ENCODE measurements at places on chromosomes 3 and 15.

- DNase-seq = no peak
Measured at GRCh38 chr15:35944945-35945585, 399.1 kb upstream of the DPH6 start.

GRCh38 chr3:40901298-40901697 lies 298.0 kb upstream of the CTNNB1 start:
- DNase-seq = no peak

DNA sequence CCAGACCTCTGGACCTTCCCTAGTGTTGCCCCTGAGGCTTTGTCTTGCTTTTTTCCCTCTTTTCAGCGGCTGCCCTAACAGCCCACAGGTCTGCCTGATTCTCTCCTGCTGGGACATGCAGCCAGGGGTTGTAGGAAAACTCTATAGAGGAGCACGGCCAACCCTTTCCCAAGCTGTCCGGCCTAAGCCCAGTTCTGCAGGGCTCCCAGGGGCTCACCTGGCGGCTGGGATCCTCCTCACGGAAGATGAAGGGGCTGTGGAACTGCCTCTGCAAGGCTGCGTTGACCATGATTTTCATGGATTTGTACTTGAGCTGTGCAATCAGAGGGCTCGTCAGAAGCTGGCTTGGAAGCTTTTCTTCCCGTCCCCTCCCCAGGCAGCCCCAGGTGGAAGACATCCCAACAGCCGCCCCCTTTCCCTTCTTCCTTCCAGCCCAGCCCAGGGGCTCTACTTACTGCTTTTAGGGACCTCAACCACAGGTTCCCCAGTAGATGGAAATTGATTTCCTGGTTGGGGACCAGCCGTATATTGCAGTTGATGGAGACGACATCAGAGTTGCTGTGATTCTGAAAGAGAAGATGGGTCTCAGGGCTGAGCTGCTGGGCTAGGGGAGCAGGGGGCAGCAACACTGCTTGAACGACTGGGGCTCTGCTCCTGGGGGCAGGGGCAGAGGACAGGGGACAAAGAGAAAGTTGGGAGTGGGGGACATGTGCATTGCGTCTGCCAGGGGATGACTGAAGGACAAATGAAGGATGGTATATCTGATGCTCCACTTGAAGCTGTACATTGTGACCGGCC lies 29.8 kb downstream of the FEM1B start:
- DNase-seq = no peak

- DNase-seq = no peak
Measured at GRCh38 chr15:57307527-57308169, 68.7 kb upstream of the CGNL1 start.

- no peak for DNase-seq
Measured at GRCh38 chr15:92952458-92952850, 52.3 kb downstream of the CHD2 start.

GRCh38 chr3:50189274-50189673 lies 2.1 kb upstream of the GNAT1 start:
- no peak for DNase-seq

DNA sequence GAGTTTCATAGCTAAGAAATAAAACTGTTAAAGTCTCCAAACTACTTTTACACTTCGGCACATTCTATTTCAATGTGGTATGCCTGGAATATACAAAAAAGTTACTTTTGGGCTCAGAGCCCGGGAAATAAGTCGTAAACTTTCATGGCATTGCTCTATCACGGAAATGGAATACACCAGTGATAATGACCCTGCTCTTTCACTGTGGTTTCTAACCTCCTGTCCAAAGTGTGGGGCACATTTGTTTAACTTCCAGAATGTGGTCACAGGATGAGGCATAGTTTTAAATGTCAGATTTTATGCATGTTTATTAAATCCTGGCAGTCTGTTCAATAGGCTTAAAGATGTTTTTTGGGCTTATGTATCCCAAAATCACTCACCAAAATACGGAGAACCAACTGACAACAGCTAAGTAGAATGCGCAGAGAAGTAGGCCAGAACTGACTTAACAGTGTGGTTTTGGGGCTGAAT lies 5.1 kb downstream of the CXCR6 start:
- DNase-seq = no peak

DNA sequence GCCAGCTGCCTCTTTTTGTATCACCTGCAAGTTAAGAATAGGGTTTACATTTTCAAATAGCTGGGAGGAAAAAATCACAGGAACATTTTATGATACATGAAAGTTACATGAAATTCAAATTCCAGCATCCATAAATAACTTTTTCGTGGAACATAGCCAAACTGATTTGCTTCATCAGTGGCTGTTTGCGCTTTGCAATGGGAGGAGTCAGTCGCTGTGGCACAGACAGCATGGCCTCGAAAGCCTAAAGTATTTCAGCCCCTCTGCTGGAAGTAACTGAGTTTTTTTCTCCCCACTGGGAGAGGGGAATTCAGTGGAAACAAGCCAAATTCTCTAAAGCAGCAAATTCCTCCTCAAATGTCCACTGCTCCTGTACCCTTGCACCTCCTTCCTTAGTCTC lies 271.9 kb downstream of the SUCLG2 start:
- no peak for DNase-seq

- no peak for DNase-seq
Measured at GRCh38 chr15:93417631-93418030, 328.6 kb upstream of the RGMA start.

GRCh38 chr3:169748670-169749069 lies 16.2 kb downstream of the TERC start:
- no peak for DNase-seq

GRCh38 chr15:51577636-51578304 lies 44.8 kb downstream of the DMXL2 start:
- no peak for DNase-seq

GRCh38 chr3:124882816-124883747 lies 4.1 kb downstream of the ITGB5 start:
- DNase-seq = no peak

DNA sequence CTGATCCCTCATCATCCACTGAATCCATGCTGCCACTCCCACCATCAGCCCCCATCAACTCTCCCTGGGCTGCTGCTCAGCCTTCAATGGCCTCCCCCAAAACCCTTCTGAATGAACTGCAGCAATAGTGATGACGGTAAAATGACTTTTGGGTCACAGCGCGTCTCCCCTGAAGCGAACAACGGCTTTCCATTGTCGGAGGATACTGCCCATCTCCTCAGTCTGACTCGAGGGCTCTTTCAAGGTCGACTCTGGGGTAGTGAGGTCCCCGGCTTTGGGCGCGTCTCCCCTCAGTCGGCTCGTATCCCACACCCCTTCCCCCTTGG lies 57.2 kb upstream of the ZBTB38 start:
- DNase-seq = no peak

DNA sequence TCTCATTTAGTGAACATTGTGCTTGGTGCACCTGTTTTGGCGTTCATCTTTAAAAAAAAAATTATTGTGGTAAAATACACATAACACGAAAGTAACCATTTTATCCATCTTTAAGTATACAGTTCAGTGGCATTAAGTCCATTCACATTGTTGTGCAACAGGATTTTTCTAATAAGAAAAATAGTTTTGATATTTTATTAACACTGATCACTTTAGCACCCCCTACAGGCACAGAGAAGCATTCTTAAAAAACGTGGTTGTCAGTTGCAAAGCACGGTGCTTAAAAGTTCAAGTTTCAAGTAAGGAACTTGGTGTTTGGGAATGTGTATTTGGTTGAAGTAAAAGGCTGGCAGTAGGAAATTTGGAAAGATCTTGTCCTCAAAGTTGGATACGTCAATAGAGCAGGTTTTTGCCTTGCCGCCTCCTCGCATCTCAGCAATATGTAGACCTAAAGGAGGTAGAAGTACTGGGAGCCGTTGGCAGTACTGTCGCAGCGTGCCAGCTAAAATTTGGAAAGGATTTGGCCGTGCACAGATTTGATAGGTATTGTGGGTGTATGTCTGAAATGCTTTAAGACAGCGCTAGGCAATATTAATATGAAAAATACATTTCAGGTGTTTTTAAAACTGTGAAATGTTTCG lies 110.4 kb downstream of the LRRC28 start:
- DNase-seq = no peak

- no peak for DNase-seq
Measured at GRCh38 chr3:1330107-1330506, 237.3 kb downstream of the CNTN6 start.

DNA sequence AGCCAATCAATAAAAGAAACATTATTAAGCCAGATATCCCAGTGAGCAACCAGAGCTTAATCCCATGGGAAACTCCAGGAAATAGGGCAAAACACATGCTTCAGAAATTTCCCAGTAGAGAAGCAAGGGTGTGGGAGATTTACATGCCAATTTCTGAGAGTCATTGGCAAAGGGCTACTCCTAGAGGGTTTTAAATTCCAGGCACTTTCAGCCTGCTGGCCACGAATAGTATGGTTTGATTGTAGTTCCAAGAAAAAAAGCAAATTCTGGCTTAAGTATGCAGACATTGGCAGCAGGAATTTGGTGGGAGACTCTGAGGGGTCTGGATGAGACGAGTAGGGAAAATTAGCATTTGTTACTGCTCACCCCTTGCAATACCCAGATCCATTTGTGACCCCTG lies 402.1 kb upstream of the SUCLG2 start:
- no peak for DNase-seq

DNA sequence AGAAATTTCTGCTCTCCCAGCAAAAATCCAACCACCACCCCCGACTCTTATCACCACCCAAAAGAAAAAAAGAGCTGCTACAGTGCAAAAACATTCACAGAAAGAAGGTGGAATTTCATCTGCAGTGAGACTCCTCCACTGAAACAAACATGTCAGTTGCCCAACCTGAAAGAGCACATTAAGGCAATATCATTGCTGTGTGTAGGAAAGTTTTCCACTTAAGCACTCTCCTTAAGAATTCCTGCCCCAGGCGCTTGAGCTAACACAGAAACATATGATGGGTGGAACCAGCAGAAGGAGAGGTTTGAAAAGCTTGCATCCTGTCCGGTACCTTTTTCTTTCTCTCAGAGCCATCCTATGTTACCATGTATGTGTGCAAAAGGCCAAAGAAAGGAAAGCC lies 200.8 kb upstream of the GADL1 start:
- no peak for DNase-seq

DNA sequence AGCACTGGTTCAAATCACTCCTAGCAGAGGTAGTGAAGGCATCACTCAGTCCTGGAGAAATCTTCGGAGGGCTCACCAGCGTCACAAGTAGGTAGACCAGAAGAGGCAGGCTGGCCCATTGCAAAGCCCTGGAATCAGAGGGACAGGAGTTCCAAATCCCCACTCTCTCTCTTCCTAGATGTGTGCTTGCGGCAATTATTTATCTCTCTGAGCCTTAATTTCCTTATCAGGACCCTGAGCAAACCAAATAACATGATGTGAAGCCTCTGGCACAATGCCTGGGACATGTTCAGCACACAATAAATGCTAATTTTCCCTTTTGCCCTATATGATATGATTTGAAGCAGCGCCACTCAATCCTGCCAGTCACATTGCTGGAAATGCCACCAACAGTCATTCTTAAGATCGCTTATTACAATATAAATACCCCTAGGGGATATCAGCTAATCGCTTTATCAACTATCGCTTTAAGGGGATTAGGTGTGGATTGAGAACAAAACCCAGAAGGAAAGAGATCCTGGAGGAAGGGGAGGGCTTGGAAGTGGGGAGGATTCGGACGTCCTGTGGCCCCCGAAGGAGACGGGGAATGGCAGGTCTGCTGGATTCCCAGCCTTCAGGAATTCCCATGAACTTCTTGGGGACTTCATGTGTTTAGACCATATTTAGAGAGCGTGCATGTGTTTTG lies 59.5 kb upstream of the TSEN2 start:
- DNase-seq = no peak

DNA sequence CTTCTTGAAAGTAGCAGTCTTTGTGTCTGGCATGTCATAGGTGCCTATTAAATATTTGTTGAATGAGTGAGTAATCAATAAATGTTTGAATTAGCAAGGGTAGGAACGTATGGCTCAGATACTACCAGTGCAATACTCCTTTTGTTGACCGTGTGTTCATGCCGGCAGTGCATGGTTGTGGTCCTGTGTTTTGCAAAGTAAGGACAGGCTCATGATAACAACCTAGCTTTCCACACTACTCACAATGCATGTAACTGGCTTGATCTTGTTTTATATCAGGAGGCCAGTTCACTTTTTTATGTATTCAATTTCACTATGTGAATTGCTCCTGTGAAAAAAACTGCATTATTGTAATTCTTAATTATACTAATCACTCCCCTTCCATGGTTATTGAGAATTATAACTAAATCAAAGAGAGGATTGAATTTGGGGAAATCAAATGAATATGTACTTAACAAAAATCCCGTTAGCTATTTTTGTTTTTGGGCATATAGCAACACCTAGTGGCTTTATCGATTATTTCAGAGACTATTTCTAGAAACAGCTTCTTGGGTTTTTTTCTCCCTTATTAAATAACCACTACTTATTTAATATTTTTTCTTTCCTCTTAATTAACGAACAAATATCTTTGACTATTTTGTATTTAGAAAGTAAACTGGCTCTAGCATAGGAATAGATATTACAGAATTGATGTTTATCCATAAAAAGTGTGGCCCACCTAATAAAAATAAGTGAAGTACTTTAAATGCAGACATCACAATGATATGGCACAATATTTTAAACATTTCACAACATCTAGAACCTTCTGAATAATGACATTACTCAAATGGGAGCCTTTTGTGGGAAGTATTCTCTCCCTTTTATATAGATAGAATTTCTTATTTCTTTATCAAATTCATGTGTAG lies 218.5 kb downstream of the BBX start:
- DNase-seq = peak; percentile 15

DNA sequence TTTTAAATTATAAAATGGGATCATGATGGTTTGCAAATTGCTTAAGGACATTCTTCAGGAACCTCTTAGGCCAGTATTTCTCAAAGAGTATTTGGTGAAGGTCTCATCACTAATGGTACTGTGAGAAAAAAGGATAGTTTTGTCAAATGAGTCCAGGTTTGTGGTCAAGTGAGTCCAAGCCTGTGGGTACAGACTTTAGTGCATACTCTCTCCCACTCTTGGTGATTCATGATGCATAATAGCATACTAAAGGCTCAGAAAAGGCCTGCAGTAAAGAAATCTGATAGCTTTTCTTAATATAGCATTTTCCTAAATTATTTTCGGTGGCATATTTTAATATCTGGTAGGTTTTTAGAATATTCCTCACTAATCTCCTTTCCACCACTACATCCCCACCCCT lies 20.0 kb downstream of the BOC start:
- DNase-seq = no peak

DNA sequence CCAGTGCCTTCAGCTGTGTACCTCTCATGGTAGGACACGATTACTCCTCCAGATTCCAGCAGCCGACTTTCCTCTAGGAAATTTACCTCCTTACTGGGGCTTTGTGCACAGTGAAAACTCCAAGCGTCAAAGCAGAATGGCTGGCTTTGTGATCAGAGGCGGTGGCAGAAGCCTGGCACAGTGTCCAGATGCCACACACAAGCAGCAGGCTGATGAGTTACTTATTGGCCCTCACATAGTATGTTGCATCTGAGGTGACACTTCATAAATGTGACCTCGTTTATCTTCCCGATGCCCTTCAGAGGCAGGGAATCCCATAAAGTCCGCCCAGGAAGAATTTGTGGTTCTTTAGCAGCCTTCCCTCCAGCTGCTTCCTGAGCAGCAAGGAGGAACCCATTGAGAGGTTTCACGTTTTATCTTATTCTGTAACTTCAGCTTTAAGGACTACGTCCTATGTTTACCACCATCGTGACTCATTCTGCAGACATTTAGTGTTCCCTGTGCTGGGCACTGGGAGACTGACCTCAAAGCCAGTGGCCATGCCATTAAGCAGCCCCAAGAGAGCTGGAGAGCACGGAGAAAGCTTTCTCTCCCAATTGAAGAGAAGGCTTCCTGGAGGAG lies 107.1 kb upstream of the C15orf61 start:
- no peak for DNase-seq

All from left renal cortex interstitium (tissue), 4 donors.